ENCODE measurements at places on chromosomes 5 and 9.

DNA sequence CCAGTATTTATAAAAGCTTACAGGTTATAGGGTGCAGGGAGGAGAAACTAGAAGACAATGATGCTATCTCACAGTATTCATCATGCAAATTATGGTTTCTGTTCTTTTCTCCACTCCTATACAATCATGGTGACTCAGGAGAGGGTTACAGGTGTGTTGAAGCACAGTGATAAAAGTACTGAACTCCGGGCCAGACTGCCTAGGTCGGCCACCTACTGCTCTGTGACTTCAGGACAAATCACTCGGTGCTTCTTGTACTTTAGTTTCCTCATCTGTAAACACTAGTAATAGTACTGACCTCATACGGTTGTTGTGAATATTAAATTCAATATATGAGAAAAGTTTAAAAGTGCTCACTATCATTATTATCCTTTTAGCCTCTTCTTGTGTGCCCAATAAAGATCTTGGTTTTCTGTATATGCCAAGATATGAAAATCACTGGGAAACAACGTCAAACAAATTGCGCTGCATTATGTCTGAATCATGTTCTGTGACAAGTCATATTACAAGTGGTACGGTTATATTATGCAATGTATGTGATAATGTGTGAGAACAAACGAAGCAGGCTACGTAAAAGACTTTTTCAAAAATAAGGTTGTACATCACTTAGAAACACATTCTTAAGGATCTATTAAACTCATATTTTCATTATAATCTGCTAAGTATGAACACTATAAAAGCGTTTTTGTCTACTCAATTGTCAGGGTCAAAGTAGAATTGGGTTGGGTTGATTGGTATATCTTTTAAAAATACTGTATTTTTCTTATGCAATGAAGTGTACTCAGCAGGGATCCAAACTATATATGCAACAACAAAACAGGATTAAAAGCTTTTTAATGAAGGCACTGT, 153.3 kb downstream of the EFNA5 start:
- no peak for DNase-seq

- DNase-seq: no peak
Measured at GRCh38 chr9:72474676-72475075, 46.7 kb upstream of the TMC1 start.

- DNase-seq: no peak
Measured at GRCh38 chr5:147396070-147396823, 113.6 kb downstream of the DPYSL3 start.

DNA sequence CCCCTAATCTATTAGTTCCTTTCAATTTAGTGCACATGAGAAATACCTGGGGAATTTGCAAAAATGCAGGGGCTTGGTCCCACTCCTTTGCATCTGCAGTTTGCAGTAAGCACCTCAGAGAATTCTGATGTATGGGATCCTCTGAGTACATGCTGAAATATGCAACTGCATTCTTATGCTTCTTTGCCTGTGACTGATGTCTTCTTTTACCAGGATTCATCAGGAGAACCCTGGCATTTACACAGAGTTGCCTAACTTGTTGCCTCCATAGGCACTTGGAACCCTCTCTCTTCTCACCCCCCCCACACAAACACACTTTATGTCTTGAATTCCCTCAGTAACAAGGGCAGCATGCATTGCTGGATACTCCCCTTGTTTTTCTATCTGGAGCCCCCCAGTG, 173.1 kb downstream of the KDM4C start:
- no peak for DNase-seq

- no peak for DNase-seq
Measured at GRCh38 chr5:43037636-43038495, 2.3 kb downstream of the ANXA2R start.

- no peak for DNase-seq
Measured at GRCh38 chr9:17862101-17862500, 283.2 kb downstream of the SH3GL2 start.

- no peak for DNase-seq
Measured at GRCh38 chr5:95861221-95861863, 38.8 kb upstream of the GLRX start.

DNA sequence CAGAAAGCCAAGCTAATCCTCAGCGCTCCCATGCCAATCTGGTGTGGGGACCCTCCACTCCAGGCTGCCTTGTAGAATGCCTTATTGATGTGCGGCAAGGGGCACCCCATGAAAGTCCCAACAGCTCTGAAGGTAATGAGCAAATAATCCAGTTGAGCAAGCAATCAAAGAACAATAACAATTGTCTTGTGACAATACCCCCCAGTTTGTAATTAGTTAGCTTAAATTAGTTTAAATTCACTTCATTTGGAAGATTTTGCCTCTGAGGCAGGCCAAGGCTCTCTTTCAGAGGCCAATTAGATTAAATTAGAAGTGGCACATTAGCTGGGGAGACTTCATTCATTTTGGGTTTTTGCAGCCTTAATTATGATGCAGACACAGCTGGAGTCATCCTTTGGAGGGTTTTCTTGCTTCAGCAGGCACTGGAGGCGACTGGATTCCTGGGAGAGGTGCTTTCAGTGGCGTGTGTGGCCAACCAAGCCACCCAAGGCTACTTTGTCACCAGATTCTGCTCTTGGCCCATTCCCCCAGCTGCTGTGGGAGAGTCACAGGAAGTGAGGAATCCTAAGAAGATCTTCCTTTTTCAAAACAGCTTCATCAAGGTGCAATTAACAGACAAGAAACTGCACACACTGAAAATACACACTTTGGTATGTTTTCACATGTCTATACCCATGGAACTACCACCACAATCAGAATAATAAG, 17.9 kb upstream of the FBP1 start:
- peak; percentile 74 for DNase-seq

- DNase-seq: no peak
Measured at GRCh38 chr5:58972301-58972700, 389.4 kb downstream of the RAB3C start.

GRCh38 chr9:87581513-87581912, 83.8 kb downstream of the DAPK1 start:
- no peak for DNase-seq

- DNase-seq: no peak
Measured at GRCh38 chr9:111113712-111114111, 75.4 kb upstream of the LPAR1 start.

- DNase-seq: no peak
Measured at GRCh38 chr9:81537964-81538363, 151.4 kb downstream of the TLE1 start.

Measured in cerebellar cortex (tissue), 1 donor.